ENCODE measurements at places on chromosomes 3 and 15.
A peak's percentile ranks its signal among the peaks of the same experiment; 100 is the strongest.

- no peak for DNase-seq
Observed at GRCh38 chr15:85688711-85689110, 106.0 kb downstream of the KLHL25 start.

- DNase-seq: no peak
Observed at GRCh38 chr3:129226374-129226773, 23.0 kb upstream of the COPG1 start.

DNA sequence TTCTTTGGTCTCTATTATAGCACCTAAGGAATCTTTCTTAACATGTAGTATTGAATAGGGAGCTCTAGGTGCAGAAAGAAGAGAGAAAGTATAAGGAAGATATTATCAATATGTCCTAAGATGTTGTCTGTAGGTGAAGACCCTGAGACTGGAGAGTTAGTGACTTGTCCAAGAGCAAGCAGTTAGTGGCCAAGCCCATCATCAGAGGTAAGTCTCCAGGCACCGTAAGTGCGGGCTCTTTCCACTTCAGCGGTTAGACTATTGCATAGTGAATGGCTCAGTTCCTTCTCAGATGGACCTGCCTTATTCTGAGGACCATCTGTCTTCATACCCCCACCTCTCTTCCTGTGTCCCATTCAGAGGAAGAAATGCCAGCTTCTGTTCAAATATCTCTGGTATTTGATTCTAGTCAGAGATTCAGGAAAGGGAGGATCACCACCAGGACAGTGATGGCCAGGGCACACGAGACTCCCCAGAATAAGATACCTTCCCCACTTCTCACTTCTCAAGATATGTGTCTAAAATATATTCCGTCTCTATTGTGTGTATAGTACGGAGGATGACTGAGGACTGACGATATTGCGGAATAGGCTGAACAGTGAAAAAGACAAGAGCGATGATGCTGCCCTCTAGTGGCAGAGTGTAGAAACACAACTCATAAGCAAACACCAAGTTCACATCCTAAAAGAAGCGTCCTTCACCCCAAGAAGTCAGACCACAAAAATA, 19.1 kb upstream of the ADGRG7 start:
- DNase-seq: peak; percentile 78

DNA sequence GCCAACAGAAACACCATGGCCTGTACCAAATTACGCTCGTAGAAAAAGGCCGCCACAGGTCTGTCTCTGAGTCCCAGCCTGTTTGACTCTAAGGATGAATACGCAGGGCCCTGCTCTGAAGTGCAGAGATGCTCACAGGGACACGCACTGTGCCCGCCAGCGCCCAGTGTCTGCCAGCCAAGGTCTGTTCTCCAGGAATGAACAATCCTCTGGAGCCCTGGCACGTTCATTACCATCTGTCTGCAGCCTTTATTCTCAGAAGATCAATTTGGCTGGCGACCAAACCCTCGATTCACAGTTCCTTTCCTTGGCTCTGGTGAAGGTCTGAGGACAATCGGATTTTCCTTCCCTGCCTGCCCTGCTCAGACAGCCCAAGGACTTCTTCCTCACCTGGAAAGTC, 66.3 kb downstream of the NIPA2 start:
- DNase-seq: no peak

- no peak for DNase-seq
Observed at GRCh38 chr15:55652359-55652758, 64.2 kb upstream of the PYGO1 start.

GRCh38 chr15:68214838-68215254, 9.7 kb upstream of the CALML4 start:
- no peak for DNase-seq

- DNase-seq: no peak
Observed at GRCh38 chr3:119184796-119185570, 11.6 kb downstream of the UPK1B start.

DNA sequence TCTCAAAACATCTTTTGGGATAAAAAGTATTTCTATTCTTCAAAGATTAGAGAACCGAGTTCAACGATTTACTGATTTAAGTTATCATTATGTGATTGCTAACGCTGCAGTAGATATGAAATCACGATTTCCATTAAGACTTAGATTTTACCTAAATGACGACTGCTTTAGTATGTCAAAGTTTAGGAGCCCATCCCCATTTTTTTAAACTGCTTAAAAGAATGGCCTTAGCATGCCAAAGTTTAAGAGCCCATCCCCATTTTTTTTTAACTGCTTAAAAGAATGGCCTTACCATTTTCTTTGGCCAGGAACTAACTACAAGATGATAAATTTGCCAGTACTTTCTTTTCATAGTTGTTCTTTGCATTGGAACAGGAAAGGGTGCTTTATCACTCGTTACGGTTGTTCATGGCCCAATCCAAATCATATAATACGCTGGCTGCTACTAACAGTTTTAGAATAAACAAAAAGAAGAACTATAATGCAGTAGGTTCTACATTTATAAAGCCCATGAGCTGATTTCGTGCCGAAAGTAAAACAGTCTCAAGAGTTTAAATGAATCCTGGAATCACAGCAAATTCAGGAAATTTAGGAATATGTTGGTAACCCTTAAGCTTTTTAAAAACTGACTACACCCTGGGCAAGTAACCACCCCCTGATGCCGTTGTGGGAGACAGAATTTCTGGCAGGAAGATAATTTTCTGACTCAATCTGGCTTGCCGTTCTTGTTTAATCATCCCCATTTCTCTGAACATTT, 869 bp upstream of the TSC22D2 start:
- DNase-seq: peak; percentile 81

DNA sequence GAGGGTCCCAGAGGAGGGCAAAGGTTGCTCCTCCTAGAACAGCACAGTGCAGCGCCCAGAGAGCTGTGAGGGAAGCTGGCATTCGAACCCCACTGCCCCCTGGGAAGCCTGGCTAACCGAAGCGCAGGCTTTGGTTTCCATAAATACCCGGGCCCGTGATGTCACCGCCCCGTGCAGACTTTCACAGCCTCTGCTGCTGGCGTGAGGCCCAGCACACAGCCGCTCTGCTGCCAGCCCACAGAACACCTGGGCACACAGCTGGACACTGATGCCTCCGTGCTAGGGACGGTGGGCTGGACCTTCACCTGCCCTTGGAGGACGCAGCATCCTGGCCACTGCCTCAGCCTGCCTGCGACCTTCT, 1.0 kb downstream of the IQSEC1 start:
- no peak for DNase-seq

DNA sequence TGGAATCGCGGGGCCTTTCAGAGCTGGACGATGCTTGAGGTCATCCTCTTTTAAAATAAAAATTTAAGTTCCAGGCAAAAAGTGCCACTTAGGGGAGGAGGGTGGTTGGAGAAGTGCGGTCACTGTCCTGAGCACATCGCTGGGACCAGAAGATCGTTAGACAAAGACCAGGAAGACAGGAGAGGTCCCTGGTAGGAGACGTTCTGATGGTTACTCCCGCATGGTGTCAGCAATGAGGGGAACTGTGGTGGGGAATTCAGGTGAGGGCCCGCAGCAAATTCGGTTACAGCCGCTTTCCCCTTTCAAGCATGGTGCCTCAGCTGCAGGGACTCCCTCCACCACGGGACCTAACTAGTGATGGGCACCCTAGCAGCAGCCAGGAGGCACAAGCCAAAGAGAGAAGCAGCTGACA, 1.0 kb upstream of the ISY1 start:
- no peak for DNase-seq

- no peak for DNase-seq
Observed at GRCh38 chr15:96272427-96272826, 58.1 kb upstream of the NR2F2 start.

DNA sequence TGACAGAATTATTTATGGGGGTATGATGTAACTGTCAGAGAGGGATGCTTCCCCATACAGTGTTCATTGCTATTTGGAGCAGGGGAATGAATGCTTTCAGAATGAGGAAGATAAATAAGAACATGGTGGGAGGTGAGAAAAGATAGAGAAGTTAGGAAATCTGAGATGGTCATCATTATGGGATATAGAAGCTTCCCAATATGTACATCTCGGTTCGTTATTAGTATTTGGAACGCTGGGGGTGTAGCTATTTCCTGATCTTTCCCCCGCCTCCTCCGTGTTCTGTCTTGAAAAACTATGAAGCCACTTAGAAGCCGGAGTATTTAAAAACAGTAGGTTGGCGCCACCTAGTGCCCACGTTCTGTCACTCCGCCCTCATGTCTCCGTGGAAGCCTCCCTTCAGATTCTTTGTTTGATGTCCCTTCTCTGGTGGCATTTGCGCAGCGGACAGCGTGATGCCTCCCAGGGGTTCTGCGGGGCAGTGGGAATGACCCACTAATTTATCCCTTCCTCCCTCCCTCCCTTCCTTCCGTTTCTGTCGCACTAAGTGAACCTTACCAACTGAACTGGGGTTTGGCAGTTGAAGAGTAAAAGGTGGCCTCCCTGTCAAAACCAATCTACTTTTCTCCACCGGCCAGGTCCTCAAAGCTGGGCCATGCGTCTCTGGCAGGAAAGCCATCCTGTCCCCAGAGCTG, 184.5 kb downstream of the FEZF2 start:
- DNase-seq: peak; percentile 67

DNA sequence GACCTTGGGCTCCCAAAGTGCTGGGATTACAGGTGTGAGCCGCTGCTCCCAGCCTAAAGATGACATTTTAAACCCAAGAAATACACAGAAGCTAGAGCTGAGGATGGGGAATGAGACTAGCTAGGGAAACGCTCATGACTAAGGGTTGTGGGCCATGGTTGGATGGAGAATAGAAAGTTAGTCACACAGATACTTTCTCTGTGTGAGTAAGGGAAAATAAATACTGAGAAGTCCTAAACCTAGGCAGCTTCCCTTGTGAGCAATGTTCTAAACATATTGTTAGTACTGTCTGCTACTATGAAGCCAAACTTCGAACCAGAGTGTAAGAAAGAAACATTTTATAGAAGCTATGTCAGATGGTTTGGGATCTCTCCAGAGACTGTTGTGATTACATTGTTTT, 304.8 kb upstream of the STAC start:
- peak; percentile 3 for DNase-seq

DNA sequence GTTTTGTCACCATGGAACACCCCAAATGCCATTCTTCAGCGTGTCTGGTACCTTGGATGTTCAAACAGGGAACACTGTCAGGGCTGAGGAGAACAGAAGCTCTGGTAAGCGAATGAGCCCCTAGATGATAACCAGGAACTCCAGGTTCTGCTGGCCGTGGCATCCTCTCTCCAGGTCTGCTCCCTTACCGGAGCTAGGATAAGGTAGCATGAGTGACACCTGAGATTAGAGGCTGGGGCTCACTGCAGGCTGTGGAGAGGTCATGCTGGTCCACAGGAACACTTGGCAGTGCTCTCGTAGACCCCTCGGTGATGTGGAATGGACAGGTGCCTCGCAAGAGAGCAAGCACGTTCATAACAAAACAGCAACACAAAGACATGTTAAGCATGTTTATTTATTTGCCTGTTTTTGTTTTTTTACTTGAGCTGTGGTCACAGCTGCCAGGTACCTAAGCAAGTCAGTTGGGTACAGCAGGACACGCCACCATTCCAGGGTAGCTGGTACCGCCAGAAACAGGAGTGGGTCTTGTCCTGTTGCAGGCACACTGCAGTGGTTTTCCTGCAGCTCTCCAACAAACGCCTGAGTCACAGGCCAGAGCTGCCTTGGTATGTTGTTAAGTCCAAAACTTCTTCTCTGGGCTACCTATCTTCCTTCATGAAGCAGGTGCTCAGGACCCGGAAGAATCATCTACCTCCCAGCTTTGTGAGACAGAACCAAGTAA, 4.6 kb downstream of the RBM15B start:
- no peak for DNase-seq

DNA sequence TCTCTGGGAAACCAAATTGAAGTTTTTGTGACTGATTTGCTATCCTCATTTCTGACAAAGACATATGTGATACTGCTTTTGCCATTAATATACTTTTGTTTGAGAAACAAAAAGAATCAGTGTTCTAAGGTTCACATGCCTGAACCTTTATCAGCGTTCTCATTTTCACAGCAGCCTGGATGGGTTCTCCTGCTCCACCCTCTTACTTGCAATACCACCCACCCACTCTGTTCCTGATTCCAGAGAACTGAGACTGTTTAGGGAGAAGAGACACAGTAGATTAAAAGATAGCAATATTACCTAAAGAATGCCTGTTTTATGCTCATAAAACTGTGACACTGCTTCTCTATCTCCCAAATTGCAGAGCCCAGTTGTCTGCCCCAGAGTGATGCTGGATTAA, 25.8 kb upstream of the ARL6 start:
- DNase-seq: no peak

- no peak for DNase-seq
Observed at GRCh38 chr3:33439546-33440327, 468 bp downstream of the UBP1 start.

DNA sequence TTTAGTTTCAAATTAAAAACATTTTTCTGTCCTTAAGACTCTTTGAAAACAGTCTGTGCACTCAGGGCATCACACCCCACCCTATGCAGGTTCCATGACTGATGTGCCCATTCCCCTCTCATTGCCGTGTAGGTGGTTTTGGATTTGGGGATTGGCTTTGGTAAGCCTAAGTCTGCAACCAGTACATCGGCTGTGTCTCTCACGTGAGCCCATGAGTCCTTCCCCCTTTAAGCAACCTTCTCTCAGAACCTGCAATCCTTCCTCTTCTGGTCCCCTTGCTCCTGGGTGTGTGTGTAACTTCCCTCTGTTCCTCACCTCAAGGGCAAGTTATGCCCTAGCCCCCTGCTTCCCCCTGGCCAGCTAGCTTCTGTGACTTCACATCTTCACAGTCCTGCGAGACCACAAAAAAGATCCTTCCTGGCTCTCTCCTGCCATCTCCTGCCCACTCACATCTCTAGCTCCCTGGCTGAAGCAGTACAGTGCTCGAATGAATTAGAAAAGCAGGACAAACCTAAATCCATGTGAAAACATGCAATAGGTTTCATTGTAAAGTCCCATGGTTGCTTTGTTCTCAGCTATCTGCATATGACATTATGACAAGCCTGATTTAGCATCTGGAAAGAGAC, 126.7 kb downstream of the UACA start:
- DNase-seq: peak; percentile 15

DNA sequence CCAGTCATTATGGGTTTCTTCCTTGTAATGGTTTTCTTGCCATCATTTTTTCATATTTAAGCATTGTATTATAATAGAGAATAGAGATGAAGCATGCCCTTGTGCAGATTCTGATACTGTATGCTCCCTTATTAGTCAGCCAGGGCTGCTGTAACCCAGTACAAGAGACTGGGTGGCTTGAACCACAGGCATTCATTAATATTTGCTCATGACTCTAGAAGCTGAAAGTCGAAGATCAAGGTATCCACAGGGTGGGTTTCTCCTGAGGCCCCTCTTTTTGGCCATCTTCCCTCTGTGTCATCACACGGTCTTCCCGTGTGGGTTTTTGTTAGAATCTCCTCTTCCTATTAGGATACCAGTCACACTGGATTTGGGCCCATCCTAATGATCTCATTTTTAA, 74.5 kb downstream of the FOXP1 start:
- DNase-seq: no peak

DNA sequence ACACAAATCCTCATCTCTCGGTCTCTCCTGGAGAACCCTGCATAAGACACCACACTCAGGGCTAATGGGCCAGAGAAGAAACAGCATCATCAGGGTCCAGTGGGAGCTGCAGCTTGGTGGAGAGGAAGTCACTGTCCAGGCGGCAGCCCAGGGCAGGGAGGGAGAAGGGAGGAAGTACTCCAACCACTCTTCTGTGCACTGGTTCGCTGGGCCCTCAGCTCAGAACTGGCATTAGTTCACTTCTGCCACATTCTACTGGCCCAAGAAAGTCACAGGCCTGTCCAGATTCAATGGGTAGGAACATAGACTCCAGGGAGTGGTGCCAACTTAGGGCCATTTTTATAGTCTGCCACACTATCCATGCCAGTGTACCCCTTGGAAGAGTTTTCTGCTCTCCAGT, 169.0 kb downstream of the ABHD5 start:
- DNase-seq: no peak
